ENCODE measurements at places on chromosomes 1 and 21.

DNA sequence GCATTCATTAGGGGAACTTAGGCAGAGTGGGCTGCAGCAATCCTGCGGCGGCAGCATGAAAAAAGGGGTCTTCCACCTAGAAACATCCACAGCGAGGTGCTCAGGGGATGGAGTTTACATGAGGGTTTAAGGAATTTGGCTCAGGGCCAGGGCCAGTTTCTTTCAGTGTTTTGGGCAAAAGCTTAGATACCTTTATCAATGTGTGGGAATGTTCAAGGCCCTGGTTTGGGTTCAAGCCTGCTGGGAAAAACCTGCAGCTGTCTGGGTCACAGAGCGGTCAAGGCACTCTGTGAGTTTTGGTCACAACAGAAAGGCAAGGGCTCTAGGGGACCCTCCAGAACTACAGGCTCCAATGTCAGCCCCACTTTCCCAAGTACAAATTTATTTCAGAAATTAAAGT is 230.3 kb downstream of the DISC1 start:
- DNase-seq, result no peak
- no peaks in the 10 kb centered on the region for H3K27me3 ChIP-seq
- H3K4me1 ChIP-seq, result no peaks in the 10 kb centered on the region
- H3K27ac ChIP-seq, result no peak overlapping the region
- H3K4me3 ChIP-seq, result no peak overlapping the region
- no peaks in the 10 kb centered on the region for H3K36me3 ChIP-seq

DNA sequence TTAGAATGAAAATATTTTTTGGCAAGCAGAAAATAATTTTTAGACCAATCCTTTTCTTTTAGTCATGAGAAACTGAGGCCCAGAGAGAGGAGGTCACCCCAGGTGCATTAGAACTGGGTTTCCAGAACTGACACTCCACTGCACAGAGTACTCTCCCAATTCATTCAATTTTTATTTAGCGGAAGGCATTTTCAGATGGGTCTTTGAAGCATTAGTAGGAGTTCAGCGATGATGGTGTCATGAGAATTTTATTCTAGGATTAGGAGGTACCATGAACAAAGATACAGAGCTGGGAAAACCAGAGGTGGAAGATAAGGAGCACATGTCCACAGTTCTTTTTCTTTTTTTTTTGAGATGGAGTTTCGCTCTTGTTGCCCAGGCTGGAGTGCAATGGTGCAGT is 2.3 kb downstream of the PCSK9 start:
- H3K27me3 ChIP-seq, result no peaks in the 10 kb centered on the region
- no peak overlapping the region for H3K27ac ChIP-seq
- no peaks in the 10 kb centered on the region for H3K36me3 ChIP-seq

DNA sequence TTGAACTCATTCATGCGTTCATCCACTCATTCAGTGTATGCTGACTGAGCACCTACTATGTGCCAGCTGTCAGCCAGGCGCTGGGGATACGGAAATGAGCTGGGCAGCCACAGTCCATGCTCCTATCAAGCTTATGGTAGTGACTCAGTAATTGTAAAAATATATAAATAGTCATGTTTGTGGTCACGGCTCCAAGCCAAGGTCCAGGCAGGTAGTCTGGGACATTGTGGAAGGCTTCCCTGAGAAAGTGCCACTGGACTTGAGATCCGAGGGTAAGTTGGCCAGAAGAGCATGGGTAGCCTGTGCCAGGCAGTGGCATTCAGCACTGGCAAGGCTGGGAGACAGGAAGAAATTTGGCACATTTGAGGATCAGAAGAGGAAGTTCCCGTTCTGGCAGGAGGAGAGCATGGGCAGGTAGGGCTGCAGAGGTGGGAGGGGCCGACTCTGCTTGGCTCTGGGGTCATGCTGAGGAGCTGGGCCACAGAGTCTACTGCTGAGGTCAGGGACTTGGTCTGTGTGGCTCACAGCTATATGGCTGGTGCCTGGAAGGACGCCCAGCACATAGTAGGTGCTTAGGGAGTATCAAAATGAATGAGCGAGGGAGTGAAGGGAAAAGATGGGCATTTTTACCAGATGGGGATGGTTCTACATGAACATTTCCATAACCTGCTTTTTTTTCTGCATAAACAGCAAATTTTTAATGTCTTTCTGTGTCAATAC is 6.9 kb downstream of the PTPRF start:
- DNase-seq, result no peak
- H3K27me3 ChIP-seq, result no peaks in the 10 kb centered on the region
- H3K27ac ChIP-seq, result peak overlapping the region; percentile 66
- peaks cover 31% of the 10 kb centered on the region for H3K36me3 ChIP-seq

DNA sequence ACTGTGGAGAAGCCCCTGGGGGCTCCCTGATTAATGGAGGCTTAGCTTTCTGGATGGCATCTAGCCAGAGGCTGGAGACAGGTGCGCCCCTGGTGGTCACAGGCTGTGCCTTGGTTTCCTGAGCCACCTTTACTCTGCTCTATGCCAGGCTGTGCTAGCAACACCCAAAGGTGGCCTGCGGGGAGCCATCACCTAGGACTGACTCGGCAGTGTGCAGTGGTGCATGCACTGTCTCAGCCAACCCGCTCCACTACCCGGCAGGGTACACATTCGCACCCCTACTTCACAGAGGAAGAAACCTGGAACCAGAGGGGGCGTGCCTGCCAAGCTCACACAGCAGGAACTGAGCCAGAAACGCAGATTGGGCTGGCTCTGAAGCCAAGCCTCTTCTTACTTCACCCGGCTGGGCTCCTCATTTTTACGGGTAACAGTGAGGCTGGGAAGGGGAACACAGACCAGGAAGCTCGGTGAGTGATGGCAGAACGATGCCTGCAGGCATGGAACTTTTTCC is 24.8 kb downstream of the PCSK9 start:
- H3K4me1 ChIP-seq, result peaks cover 25% of the 10 kb centered on the region
- DNase-seq, result no peak
- no peaks in the 10 kb centered on the region for H3K27me3 ChIP-seq
- H3K4me3 ChIP-seq, result no peak overlapping the region

DNA sequence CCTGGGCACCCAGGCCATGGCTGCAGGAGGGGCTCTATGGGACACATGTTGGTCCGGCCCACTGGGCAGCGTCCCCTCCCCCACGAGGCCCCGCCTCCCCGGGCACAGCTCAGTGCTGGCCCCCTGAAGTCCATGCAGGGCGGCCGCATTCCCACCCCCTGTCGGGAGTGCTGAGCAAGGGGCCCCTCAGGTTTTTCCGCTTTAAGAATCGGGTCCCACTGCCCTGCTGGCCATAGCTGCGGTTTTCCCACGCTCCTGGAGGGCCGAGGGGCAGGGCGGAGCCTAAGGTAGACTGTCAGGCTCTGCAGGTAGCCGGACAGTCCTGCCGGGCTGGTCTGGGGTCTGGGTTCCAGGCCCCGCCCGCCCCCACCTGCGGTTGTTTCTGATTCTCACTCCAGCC is 43.5 kb upstream of the CCDC27 start:
- H3K27ac ChIP-seq, result no peak overlapping the region
- no peaks in the 10 kb centered on the region for H3K27me3 ChIP-seq
- H3K4me3 ChIP-seq, result peak overlapping the region; percentile 33
- H3K36me3 ChIP-seq, result no peaks in the 10 kb centered on the region

DNA sequence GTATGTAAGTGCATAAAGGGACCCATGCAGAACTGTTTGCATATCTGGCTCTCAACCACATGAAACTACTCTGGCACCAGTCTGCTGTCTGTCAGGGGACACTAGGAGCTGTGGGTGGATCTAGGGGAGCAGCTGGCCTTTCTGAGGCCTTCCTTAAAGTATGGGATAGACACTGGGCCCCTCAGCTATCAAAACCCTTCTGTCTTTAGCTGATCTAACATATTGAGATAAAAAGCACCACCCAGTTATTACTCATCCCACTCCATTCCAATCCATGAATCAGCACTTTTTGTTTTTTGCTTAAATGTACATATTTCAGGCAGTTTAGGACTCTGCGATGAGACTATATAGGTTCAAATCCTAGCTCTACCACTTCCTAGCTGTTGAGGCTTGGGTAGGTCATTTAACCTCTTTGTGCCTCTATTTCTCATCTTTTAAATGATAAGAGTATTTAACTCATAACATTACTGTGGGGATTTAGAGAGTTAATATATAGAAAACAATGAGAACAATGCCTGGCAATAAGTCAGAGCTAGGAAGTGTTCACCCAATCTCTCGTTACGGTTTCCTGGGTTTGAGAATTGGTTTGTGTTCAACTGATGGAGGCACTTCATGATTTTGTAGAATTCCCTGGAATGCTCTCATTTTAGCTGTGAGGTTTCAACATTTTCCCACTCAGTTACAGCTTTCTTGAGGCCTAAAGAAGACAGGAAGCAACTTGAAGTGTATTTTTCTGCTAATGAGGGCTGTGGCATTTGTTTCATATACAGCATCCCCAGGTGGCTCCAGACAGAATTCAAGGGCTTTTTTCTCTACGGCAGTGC is 68.9 kb downstream of the LRIG2 start:
- H3K27me3 ChIP-seq, result no peaks in the 10 kb centered on the region
- peaks cover 19% of the 10 kb centered on the region for H3K4me1 ChIP-seq
- no peak for DNase-seq
- no peaks in the 10 kb centered on the region for H3K36me3 ChIP-seq
- H3K4me3 ChIP-seq, result no peak overlapping the region
- H3K27ac ChIP-seq, result no peak overlapping the region

All from esophagus squamous epithelium (tissue), 5 donors.